Melanocyte of skin (primary cell): ENCODE measurements at places on chromosomes 5 and 9. TPM values are rescaled to one million over a fixed set of nuclear protein-coding genes. Genes with fewer than 3 reads are reported as not detected.

Gene FAT2
- total RNA-seq = 1.1 and 2.4 TPM in 2 replicates

Gene FUT7
- not detected in 2 replicates for total RNA-seq

Gene DMGDH
- total RNA-seq = 0.33 and 0.77 TPM in 2 replicates

Gene SLC46A2
- not detected in 2 replicates for total RNA-seq
